ENCODE measurements at places on chromosomes 16 and 17. TPM values are rescaled to one million over a fixed set of nuclear protein-coding genes. Genes with fewer than 3 reads are reported as not detected.

DNA sequence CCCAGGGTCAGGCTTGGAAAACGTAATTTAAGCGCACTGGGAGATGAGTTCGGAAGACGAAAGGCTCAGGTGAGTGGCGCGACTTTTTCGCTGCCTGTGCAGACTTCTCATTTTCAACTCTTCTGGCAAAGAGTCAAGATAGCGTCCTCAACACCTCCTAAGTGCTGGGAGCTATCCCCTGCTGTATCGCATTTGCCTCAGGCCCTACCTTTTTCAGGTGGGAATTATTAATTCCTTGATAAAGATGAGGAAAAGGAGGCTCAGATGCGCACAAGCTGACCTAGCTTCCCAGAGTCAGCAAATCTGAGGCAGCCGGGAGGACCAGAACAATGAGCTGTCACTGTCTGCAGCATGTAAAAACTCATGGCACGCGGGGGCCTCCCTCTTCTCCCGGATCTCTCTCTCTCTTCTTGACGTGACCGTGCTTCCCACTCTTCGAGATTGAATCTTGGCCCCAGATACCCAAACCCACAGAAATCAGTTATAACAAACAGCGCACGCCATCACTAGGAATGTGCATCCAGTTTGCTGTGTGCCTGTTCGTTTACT, 512 bp upstream of the ADAMTS18 start:
- H3K27ac ChIP-seq, result no peak overlapping the region
- no peak for DNase-seq
- H3K4me1 ChIP-seq, result peaks cover 3% of the 10 kb centered on the region
- no peaks in the 10 kb centered on the region for H3K36me3 ChIP-seq
- H3K27me3 ChIP-seq, result no peaks in the 10 kb centered on the region

GRCh38 chr17:79435296-79435695, 175.6 kb downstream of the RBFOX3 start:
- no peaks in the 10 kb centered on the region for H3K36me3 ChIP-seq
- no peak for DNase-seq
- no peaks in the 10 kb centered on the region for H3K4me1 ChIP-seq
- H3K27ac ChIP-seq, result no peak overlapping the region
- H3K27me3 ChIP-seq, result no peaks in the 10 kb centered on the region

SULT1A1 gene
- 42.6 TPM for total RNA-seq

NXPH3 gene
- 4.1 TPM for total RNA-seq

TBX2 gene
- total RNA-seq, result 29.6 TPM

ALDH3A1 gene
- 3.2 TPM for total RNA-seq

- H3K36me3 ChIP-seq, result no peaks in the 10 kb centered on the region
- DNase-seq, result no peak
- no peaks in the 10 kb centered on the region for H3K27me3 ChIP-seq
- no peak overlapping the region for H3K27ac ChIP-seq
Observed at GRCh38 chr17:14451729-14452191, 150.9 kb downstream of the HS3ST3B1 start.

UMOD gene
- total RNA-seq, result 3.8 TPM

GJC1 gene
- total RNA-seq, result 21.0 TPM

ANKFN1 gene
- 3.7 TPM for total RNA-seq

TP53TG3C gene
- total RNA-seq, result 11.7 TPM

Measured in testis (tissue), 5 donors.